ENCODE measurements at places on chromosomes 3 and 15.

- H3K36me3 ChIP-seq, result no peaks in the 10 kb centered on the region
- no peak for DNase-seq
- H3K27ac ChIP-seq, result no peak overlapping the region
These were observed 97.3 kb downstream of the CORO2B start for GRCh38 chr15:68676011-68676605.

GRCh38 chr3:13146643-13147143 lies 73.5 kb upstream of the IQSEC1 start:
- peaks cover 3% of the 10 kb centered on the region for H3K4me1 ChIP-seq
- no peak overlapping the region for H3K4me3 ChIP-seq
- H3K27me3 ChIP-seq, result peaks cover 22% of the 10 kb centered on the region

- no peak for DNase-seq
- peaks cover 3% of the 10 kb centered on the region for H3K27me3 ChIP-seq
- H3K4me3 ChIP-seq, result no peak overlapping the region
- no peak overlapping the region for H3K27ac ChIP-seq
- no peaks in the 10 kb centered on the region for H3K36me3 ChIP-seq
These were observed 30.2 kb downstream of the NCEH1 start for GRCh38 chr3:172680684-172681083.

- H3K27ac ChIP-seq, result no peak overlapping the region
- peaks cover 5% of the 10 kb centered on the region for H3K27me3 ChIP-seq
- peaks cover 7% of the 10 kb centered on the region for H3K4me1 ChIP-seq
- DNase-seq, result no peak
- no peak overlapping the region for H3K4me3 ChIP-seq
These were observed 20.9 kb downstream of the PLA2G4D start for GRCh38 chr15:42073418-42073817.

- H3K4me3 ChIP-seq, result no peak overlapping the region
- H3K36me3 ChIP-seq, result peaks cover 42% of the 10 kb centered on the region
- H3K4me1 ChIP-seq, result no peaks in the 10 kb centered on the region
- H3K27me3 ChIP-seq, result peaks cover 5% of the 10 kb centered on the region
- no peak overlapping the region for H3K27ac ChIP-seq
These were observed 98.4 kb downstream of the FLNB start for GRCh38 chr3:58106640-58107039.

DNA sequence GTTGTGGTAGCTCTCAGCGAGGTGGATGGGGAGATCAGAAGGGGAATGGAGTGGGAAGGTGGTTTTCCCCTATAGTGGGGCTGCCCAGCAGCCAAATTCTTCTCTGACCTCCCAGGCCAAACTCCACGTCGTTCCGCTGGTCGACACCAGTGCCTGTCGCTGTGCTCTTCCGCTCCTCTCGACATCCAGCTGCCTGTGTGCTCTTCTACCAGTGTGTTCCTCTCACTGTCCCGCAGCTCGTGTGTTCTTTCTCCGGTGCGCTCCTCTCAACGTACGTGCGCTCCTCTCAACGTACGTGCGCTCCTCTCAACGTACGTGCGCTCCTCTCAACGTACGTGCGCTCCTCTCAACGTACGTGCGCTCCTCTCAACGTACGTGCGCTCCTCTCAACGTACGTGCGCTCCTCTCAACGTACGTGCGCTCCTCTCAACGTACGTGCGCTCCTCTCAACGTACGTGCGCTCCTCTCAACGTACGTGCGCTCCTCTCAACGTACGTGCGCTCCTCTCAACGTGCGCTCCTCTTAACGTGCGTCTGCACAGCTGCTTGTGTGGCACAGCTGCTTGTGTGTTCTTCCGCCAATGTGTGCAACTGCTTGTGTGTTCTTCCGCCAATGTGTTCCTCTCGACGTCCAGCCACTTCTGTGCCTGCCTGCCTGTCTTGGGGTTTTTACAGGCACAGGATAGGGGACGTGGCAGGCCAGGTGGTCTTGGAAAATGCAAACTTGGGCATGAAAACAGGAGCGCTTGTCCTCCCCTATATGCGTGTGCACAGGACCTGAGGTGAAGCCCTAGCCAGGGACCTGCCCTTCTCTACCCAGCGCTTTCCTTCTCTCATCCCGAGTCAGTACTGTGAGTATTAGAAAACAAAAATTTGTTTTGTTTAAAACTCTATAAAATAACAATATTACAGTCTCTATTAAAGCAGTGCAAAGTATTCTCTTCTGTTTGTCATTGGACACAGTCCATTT lies 991.1 kb downstream of the GBE1 start:
- H3K4me3 ChIP-seq, result peak overlapping the region; percentile 94
- peak; percentile 14 for DNase-seq
- H3K36me3 ChIP-seq, result no peaks in the 10 kb centered on the region
- peak overlapping the region; percentile 52 for H3K27ac ChIP-seq

DNA sequence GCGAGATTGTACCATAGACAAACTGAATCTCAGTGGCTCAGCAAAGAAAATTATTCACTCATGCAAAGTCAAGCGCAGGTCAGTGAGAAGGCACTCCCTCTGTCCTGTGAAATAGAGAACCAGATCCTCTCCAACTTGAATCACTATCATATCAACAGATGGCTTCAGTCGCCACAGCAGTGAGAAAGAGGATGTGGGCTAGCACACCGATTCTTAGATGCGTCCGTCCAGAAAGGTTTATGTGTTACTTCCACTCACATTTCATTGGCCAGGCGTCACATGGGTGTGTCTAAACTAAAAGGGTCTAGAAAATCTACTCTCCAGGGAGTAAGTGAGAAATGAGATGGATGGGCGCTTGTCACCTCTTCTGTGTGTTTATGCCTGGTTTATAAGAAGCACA lies 141.6 kb upstream of the KBTBD8 start:
- DNase-seq, result no peak
- H3K27me3 ChIP-seq, result peaks cover 6% of the 10 kb centered on the region
- no peak overlapping the region for H3K4me3 ChIP-seq
- H3K36me3 ChIP-seq, result no peaks in the 10 kb centered on the region
- peaks cover 8% of the 10 kb centered on the region for H3K4me1 ChIP-seq

GRCh38 chr15:81922143-81922542 lies 123.7 kb downstream of the MEX3B start:
- H3K27ac ChIP-seq, result no peak overlapping the region
- no peak overlapping the region for H3K4me3 ChIP-seq
- peaks cover 23% of the 10 kb centered on the region for H3K36me3 ChIP-seq

DNA sequence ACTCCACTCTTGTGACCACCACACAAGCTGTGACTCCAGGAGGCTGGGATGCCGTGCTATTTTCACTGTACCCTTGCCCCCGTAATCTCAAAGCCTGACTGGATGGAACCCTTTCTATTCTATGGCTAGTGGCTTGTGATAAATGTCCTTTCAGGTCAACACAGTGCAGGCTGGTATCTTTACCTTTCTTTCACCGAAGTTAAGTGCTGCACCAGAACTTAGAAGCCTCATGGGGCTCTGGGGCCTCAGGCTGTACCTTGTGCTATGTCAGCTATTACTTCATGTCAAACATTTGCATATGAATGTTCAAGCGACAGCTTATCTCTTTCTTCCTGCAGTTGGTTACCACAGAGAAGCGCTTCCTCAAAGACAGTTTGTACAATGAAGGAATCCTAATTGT lies 66.8 kb downstream of the RPL39L start:
- DNase-seq, result no peak
- no peak overlapping the region for H3K4me3 ChIP-seq
- peaks cover 18% of the 10 kb centered on the region for H3K4me1 ChIP-seq
- H3K27ac ChIP-seq, result no peak overlapping the region

GRCh38 chr15:34802371-34802770 lies 7.0 kb upstream of the ACTC1 start:
- no peak for DNase-seq
- no peaks in the 10 kb centered on the region for H3K36me3 ChIP-seq
- H3K4me1 ChIP-seq, result no peaks in the 10 kb centered on the region
- peaks cover 3% of the 10 kb centered on the region for H3K27me3 ChIP-seq
- H3K27ac ChIP-seq, result no peak overlapping the region

- H3K4me1 ChIP-seq, result peaks cover 46% of the 10 kb centered on the region
- no peak overlapping the region for H3K4me3 ChIP-seq
- H3K27ac ChIP-seq, result no peak overlapping the region
- DNase-seq, result no peak
These were observed 41.7 kb upstream of the LIMD1 start for GRCh38 chr3:45552794-45553371.

DNA sequence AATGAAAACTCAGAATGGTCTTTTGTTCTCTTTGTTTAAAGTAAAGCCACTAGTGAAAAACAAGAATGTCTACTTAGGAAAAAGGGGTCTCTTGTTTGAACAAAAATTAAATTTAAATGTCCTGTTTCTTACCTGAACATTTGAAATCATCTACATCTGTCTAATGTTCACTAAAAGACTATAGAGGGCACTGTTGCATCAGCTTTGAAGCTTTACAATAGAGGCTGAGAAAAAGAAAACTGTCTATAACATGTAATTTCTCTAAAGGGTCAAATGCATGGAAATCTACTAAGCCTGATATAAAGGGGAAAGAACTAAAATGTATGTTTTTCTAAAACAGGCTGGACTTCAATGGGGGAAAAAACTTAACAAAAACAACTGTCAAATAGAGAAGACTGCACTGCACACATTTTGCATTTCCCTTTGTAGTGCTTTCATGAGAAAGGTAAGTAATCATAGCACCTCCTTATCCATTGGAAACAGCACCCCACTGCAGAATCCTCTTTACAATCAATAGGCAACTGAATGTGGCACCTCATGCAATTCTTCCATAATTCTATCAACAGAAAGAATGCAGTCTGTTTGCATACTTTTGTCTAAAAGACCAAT lies 26.3 kb downstream of the DPH6 start:
- no peak overlapping the region for H3K4me3 ChIP-seq
- no peaks in the 10 kb centered on the region for H3K36me3 ChIP-seq
- peaks cover 26% of the 10 kb centered on the region for H3K4me1 ChIP-seq
- no peaks in the 10 kb centered on the region for H3K27me3 ChIP-seq
- H3K27ac ChIP-seq, result no peak overlapping the region
- peak; percentile 4 for DNase-seq

DNA sequence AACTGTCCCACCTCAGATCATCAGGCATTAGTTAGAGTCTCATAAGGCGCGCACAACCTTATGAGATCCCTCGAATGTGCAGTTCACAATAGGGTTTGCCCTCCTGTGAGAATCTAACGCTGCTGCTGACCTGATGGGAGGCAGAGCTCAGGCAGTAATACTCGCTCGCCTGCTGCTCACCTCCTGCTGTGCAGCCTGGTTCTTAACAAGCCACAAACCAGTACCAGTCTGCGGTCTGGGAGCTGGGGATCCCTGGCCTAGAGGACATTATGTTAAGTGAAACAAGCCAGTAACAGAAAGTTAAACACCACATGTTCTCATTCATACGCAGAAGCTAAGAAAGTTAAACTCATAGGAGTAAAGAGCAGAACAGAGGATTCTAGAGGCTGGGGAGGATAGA lies 47.0 kb downstream of the MAP3K13 start:
- H3K27me3 ChIP-seq, result no peaks in the 10 kb centered on the region
- no peaks in the 10 kb centered on the region for H3K36me3 ChIP-seq
- DNase-seq, result no peak
- no peak overlapping the region for H3K4me3 ChIP-seq
- no peaks in the 10 kb centered on the region for H3K4me1 ChIP-seq

DNA sequence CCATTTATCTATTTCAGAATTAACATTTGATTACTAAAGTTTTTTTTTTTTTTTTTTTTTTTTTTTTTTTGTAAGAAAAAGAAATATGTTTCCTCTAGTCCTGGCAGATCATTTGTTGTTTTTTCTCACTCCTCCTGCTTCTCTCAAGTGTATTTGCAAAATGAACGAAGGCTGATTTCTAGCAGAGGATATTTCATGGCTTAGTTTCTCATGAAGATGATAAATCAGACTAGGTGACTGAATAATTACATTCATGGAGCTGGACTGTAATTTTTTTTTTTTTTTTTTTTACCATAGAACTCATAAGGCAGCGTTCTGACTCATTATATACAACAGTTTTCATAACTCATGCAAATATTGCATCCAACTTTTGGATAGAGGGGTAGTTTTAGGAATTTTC lies 332.5 kb upstream of the SEMA6D start:
- no peak overlapping the region for H3K4me3 ChIP-seq
- H3K27ac ChIP-seq, result no peak overlapping the region
- no peaks in the 10 kb centered on the region for H3K27me3 ChIP-seq
- no peak for DNase-seq
- H3K36me3 ChIP-seq, result no peaks in the 10 kb centered on the region
- peaks cover 10% of the 10 kb centered on the region for H3K4me1 ChIP-seq

- H3K27me3 ChIP-seq, result no peaks in the 10 kb centered on the region
- no peak overlapping the region for H3K4me3 ChIP-seq
- H3K4me1 ChIP-seq, result no peaks in the 10 kb centered on the region
- H3K27ac ChIP-seq, result no peak overlapping the region
These were observed 157.4 kb upstream of the PFN2 start for GRCh38 chr3:150128126-150128525.

GRCh38 chr15:53536479-53537120 lies 222.9 kb downstream of the WDR72 start:
- H3K4me3 ChIP-seq, result no peak overlapping the region
- DNase-seq, result no peak
- no peaks in the 10 kb centered on the region for H3K4me1 ChIP-seq
- no peak overlapping the region for H3K27ac ChIP-seq
- no peaks in the 10 kb centered on the region for H3K27me3 ChIP-seq
- no peaks in the 10 kb centered on the region for H3K36me3 ChIP-seq

- DNase-seq, result no peak
- no peaks in the 10 kb centered on the region for H3K36me3 ChIP-seq
- no peak overlapping the region for H3K4me3 ChIP-seq
- peaks cover 3% of the 10 kb centered on the region for H3K4me1 ChIP-seq
- no peak overlapping the region for H3K27ac ChIP-seq
These were observed 5.8 kb downstream of the ISLR start for GRCh38 chr15:74179101-74179841.

- H3K4me1 ChIP-seq, result peaks cover 10% of the 10 kb centered on the region
- H3K27ac ChIP-seq, result peak overlapping the region; percentile 44
- H3K4me3 ChIP-seq, result no peak overlapping the region
- peaks cover 4% of the 10 kb centered on the region for H3K27me3 ChIP-seq
These were observed 600.8 kb downstream of the FOXP1 start for GRCh38 chr3:70982700-70983140.

GRCh38 chr3:99315896-99316295 lies 322.5 kb upstream of the COL8A1 start:
- no peak overlapping the region for H3K27ac ChIP-seq

- DNase-seq, result no peak
- H3K36me3 ChIP-seq, result no peaks in the 10 kb centered on the region
- peaks cover 26% of the 10 kb centered on the region for H3K4me1 ChIP-seq
- H3K27ac ChIP-seq, result no peak overlapping the region
- H3K4me3 ChIP-seq, result no peak overlapping the region
- peaks cover 2% of the 10 kb centered on the region for H3K27me3 ChIP-seq
These were observed 59.6 kb downstream of the PLCL2 start for GRCh38 chr3:16944356-16944755.

DNA sequence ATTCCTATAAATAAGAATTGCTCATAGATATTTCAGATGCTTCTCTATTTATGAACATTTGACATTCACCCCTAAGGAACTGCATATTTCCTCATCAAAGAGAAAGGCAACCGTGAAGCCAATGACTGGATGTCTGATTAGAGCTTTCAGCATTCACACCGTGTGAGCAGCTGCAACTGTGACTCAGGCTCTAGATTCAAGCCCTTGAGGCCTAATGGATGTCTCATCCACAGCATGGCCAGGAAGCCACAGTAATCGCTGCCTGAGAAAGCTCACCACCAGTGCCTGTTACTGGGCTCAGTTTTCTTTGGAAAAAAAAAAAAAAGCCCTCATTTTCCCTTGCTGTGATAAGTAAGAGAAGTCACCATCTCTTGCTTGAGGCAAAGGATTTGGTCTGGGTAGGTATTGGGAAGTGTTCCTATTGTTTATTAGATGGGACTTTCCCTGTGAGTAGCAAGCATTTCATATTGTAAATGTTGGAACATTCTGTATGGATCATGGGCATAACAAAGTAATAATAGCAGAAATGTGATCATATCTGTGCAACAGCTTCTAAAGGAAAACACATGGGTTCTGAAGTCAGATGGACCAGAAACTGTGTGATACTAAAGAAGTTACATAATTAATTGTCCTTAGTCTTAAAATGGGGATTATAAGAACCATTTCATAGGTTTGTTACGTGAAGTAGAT lies 783.7 kb downstream of the AGBL1 start:
- no peaks in the 10 kb centered on the region for H3K27me3 ChIP-seq
- H3K4me3 ChIP-seq, result no peak overlapping the region

Data from endothelial cell (in vitro differentiated cells).